SK-N-MC (cell line): ENCODE measurements at places on chromosomes 3 and 15.

GRCh38 chr3:127803619-127804018 lies 18.7 kb downstream of the MGLL start:
- DNase-seq: no peak

GRCh38 chr3:189270248-189270832 lies 98.6 kb downstream of the TPRG1 start:
- peak; percentile 97 for DNase-seq

DNA sequence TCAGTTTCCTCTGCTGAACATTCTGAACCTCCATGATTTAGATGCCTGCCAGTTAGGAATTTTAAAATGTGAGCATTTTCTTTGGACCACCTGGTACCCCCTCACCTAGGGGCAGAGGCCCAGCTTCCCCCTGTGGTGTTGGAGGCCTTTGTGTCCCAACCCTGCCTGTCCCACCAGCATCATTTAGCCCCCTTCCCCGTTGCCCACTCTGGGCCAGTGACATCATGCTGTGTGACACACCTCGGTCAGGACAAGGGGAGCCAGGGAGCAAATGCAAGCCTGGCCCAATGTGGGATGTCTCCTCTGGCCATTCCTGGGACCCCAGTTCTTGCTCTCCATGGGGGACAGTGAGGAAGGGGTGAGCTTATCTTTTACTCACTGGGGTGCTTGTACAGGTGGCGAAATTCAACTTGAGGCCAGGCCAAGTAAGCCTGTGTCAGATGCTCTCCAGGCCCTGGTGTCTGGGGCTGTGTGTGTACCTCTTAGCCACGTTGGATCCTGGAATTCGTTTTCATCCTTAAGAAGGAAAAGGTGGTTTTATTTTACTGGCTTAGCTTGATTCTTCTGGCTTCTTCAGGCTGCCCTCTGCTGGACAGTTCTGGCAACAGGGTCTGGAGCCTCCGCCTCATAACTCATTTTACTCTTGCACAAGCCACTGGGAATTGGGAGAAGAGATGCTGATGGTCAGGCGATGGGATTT lies 49.7 kb upstream of the MYZAP start:
- DNase-seq: no peak

DNA sequence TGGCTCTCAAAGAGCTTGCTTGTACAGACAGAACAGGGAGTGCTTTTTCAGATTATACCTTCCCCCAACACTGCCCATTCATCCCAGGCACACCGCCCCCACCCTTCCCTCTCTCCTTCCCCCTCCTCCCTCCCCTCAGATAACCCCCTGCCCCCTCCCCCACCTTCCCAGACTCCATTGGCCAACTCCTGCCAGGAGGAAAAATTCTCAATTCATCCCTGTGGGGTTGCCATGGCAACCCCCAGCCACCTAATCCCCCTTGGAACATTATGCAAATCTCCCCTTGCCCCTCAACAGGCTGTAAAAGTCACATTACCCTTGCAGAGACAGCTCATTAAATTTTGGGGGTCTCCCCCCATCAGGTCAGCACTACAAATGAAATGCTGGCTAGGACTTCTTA lies 14.3 kb downstream of the TLE3 start:
- DNase-seq: no peak

- no peak for DNase-seq
Measured at GRCh38 chr3:98388147-98388546, 2.3 kb upstream of the OR5K3 start.

DNA sequence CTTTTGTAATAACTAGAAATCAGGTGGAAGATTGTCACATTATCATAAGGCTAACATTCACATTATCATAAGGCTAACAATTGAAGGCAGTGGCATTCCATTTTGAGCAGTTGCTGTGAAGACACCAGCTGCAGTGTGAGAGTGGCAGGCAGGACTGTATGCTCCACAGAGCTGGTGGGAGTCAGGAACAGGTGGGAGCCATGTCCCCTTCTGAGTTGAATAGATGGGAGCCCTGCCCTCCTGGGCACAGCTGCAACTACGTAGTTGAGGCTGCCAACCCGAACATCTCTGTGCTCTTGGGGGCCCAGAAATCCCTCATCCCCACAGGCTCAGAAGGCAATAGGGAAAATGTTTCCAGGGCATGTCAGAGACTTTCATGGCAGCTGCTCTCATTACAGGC lies 1627.6 kb downstream of the SI start:
- no peak for DNase-seq

DNA sequence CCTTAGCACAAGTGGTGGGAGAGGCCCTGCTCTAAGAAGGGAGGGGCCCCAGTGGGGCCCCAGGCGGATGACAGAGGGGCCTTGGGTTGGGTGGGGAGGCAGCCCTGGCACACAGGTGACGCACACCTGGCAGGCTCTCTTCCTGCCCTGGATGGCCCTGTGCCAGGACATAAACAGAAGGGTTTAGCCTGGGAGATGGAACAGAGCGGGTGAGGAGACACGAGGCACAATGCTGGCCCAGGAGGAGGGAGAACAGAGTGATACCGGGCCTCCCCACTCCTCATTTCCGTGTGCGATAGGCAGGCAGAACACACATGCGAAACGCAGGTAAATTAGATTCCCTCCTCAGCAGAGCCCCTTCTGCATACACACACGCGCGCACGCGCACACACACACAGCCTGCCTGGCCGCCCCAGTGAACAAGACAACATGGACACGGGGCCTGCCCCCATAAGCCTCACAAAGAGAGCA lies 39.8 kb downstream of the IDH2 start:
- no peak for DNase-seq

GRCh38 chr3:49673121-49673714 lies 933 bp upstream of the APEH start:
- no peak for DNase-seq

GRCh38 chr3:145628211-145628610 lies 532.8 kb downstream of the PLOD2 start:
- DNase-seq: no peak

DNA sequence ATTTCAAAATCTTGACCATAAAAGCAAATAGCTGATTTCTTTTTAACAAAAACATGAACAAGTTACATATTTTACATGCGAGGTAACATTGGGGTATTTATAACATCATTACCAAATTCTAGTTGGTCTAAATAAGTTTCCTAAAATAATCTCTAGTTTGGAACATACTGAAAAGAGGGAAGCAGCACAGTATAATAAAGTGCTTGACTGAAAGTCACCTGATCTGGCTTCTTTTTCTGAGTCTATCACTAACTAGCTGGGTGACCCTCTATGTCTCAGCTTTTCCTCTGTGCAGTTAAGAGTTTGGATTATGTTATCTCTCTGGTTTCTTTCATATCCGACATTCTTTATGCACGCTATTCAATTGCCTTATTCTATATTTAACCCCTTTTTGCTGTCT lies 19.8 kb upstream of the CNTN4 start:
- DNase-seq: no peak

GRCh38 chr15:25830844-25831451 lies 32.2 kb downstream of the ATP10A start:
- no peak for DNase-seq

DNA sequence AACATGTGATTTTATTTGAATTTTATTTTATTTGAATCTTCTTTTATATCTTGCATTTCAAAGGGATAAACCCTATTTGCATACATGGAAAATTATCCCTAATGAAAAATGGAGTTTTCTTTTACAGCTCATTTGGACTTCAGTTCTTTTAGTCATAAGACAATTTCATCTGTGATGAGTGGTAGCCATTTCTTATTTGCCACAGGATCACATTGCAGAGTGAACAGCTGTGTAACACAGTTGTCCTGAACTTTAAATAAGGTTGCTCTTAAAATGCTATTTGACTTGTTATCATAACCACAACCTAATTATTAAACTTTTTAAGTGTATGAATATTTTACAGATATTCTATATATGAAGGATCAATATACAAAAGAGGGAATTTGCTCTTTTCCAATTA lies 221.7 kb upstream of the ROPN1 start:
- DNase-seq: no peak

DNA sequence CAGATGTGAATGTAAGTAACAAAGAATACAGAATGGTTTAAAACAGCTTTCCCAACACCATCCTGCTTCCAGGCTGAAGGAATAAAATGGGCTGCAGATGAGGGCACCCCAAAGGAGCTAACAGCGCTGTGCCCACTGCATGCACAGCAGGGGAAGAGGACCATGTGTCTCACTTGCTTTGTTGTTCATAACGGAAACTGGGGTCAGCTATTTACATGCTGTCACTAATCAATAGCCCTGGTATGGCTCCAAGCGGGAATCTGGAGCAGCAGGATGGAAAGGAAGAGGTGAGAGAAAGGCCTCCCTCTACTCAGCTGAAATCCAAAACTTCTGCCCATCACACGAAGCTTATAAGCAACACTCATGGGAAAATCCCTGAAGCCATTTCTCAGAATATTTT lies 67.4 kb downstream of the TBC1D2B start:
- DNase-seq: no peak

GRCh38 chr3:153145454-153145853 lies 16.6 kb upstream of the RAP2B start:
- no peak for DNase-seq

GRCh38 chr3:194854206-194854605 lies 168.5 kb downstream of the FAM43A start:
- no peak for DNase-seq

- DNase-seq: no peak
Measured at GRCh38 chr15:66169625-66170024, 83.9 kb downstream of the MEGF11 start.

DNA sequence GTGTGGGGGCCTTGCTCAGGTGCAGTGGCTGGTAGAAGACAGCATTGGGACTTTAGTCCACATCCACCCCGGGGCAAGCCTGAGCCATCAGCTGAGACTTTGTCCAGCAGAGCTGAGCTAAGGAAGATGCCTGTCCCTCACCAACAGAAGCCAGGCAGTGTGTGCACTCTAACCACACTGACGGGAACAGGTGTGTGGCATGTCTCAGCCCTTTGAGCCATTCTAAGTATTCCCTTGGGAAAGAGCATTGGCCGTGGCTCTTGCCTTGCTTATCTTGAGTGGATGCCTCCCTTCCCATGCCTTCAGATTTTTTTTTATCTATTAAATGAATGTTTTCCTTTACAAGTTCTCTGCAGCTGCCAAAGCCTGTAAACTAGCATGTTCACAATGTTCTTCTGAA lies 3.5 kb downstream of the GABRA5 start:
- DNase-seq: no peak
